ENCODE measurements at places on chromosomes 4 and X. TPM values are rescaled to one million over a fixed set of nuclear protein-coding genes. Genes with fewer than 3 reads are reported as not detected.

DNA sequence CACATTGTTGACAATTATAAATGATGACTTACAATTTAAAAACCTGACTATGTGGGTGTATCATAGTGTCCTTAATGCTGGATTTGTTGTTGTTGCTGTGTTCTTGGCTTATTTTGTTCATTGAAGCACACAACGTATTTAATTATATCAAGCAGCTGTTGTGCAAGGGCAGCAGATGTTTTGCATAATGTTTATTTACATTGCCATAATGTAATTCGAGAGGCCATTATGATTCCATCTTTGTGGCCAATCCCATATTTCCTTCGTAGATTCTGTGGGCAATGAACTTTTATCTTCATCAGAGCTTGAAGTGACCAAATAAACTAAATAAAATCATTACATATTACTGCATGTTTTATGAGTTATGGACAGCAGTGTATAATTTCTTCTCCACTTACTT is 422.6 kb upstream of the GALNTL6 start:
- no peak for DNase-seq

The LAGE3 gene
- total RNA-seq: 31.5 TPM

GRCh38 chr4:158274636-158275035 is 64.3 kb downstream of the TMEM144 start:
- DNase-seq: no peak

The NLGN3 gene
- 0.09 TPM for total RNA-seq

DNA sequence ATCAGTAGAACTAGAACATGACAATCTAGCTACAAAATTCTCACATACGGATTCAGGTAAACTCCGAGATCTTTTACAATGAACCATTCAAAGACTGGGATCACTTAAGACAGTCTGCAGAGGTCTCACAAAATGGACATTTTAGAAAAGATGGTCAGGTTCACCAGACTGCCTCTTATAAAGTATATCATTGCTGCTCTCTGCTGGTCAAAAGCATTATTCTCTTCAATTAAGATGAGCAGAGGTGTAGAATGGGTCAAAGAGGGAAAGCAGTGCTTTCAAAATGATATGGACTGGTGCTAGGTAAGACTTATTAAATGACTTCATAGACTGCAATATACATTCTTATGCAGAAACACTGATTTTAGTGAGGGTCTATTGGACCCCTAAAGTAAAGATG is 434.7 kb downstream of the PACRGL start:
- DNase-seq: peak; percentile 81

GRCh38 chr4:24105327-24106038 is 215.6 kb upstream of the PPARGC1A start:
- no peak for DNase-seq

DNA sequence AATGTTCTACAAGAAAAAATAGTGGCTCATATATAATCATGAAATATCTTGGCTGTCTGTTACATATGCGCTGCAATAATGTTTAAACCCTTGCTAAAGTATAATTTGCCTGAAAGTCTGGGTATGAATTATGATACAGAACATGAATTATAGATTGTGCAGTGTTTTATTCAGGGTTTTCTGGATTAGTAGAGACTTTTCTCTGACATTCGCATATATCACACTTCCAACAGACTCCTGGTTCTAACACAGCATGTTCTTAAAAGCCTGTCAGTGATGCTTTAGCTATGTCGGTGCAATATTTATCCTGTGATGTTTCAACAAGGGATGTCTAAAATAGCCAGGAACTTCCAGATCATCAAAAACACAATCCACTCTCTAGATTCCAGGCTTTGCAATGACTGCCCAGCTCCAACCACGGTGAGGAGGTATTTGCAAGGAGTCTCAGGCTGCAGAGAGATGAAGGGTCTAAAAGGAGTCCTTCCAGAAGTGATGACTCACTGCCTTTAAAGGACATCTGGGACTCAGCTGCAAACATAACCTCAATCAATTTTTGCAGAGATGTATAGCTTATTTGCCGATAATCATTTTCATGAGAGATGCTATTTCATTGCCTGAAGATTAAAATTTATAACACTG is 69.4 kb downstream of the RWDD4 start:
- no peak for DNase-seq

The MUC7 gene
- not detected for total RNA-seq

The SH2D1A gene
- not detected for total RNA-seq

GRCh38 chr4:6840062-6840976 is 57.8 kb downstream of the KIAA0232 start:
- no peak for DNase-seq

GRCh38 chrX:20394451-20394850 is 127.7 kb upstream of the RPS6KA3 start:
- no peak for DNase-seq

GRCh38 chrX:103727115-103727514 is 16.4 kb downstream of the TMEM31 start:
- no peak for DNase-seq

GRCh38 chrX:50920132-50920531 is 9.6 kb downstream of the BMP15 start:
- DNase-seq: peak; percentile 61
